NCI-H774 (cell line): ENCODE measurements at places on chromosomes 7 and 10.

GRCh38 chr7:101717628-101718357 is 88.7 kb upstream of the MYL10 start:
- no peak for DNase-seq

- DNase-seq = peak; percentile 39
Observed at GRCh38 chr10:68550747-68551411, 9.3 kb upstream of the TET1 start.

DNA sequence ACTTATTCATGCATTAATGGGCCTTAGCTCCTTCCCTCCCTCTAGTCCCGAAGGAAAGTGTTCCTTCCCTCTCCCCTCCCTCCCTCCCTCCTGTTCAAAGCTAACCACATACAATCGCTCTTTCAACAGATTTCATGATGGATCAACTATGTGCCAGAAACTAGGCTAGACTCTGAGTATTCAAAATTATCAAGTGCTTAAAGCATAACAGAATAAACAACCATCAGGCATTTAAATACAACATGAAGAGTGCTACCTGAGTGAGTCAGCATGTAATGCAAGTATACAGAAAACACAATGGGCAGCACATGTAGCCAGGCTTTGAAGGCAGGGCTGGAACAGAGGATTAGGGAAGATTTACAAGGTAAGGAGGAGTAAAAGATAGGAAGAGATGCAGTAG is 11.3 kb downstream of the CHCHD3 start:
- peak; percentile 19 for DNase-seq

DNA sequence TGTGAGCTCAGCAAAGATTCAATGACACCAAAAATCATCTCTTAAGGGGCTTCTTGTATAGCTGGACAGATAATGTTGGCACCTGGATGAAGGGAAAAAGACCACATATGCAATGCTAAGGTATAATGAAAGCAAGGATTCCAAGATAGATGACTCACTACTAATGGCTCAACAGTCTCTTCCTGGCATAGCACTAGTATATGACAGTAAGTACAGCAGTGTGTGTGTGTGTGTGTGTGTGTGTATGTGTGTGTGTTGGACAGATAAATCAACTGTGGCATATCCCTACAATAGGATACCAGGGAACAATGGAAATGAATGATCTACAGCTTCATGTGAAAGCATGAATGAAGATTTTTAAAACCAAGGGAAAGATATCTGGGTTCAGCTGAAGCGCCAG is 257.1 kb downstream of the SFMBT2 start:
- DNase-seq = no peak

- DNase-seq = no peak
Observed at GRCh38 chr7:47634273-47634672, 52.4 kb upstream of the TNS3 start.

GRCh38 chr7:141654551-141654950 is 47.4 kb downstream of the DENND11 start:
- peak; percentile 66 for DNase-seq

- no peak for DNase-seq
Observed at GRCh38 chr10:117534321-117535297, 7.9 kb upstream of the EMX2 start.

DNA sequence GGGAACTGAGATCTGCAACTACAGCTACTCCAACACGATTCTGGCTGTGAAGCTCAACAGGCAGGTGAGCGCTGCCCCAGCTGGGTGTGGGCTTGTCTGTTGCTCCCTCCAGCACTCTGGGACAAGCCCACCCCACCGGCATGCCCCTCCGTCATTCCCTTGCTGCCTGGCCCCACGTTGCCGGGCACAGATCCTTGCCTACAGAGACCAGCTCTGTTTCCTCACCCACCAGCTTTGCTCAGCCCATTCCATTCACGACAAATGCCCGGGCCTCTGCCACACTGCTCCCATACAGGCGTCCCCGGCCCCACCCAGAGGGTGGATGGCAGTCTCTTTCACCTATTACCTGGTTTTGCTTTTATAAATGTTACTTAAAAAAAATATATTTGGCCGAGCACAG is 24.6 kb downstream of the WIPI2 start:
- DNase-seq = no peak

GRCh38 chr7:33040803-33041516 is 21.6 kb downstream of the NT5C3A start:
- DNase-seq = no peak

DNA sequence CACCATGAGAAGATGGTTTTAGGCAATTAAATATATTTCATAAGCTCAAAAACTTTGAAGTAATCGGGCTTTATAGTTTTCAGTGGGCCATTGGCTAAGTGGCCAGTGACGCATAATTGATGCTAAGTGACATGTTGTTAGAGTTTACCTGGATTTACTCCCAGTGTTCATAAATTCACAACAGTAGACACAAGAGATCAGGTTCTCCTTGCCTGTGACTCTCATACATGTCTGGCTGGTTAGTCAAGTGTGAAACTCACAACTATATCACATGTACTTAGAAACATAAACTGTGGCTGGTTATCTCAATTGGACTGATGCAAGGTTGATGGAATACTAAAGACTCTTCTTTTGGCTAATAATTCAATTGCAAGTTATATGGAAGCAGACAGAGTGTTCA is 26.2 kb downstream of the ASB15 start:
- DNase-seq = no peak

DNA sequence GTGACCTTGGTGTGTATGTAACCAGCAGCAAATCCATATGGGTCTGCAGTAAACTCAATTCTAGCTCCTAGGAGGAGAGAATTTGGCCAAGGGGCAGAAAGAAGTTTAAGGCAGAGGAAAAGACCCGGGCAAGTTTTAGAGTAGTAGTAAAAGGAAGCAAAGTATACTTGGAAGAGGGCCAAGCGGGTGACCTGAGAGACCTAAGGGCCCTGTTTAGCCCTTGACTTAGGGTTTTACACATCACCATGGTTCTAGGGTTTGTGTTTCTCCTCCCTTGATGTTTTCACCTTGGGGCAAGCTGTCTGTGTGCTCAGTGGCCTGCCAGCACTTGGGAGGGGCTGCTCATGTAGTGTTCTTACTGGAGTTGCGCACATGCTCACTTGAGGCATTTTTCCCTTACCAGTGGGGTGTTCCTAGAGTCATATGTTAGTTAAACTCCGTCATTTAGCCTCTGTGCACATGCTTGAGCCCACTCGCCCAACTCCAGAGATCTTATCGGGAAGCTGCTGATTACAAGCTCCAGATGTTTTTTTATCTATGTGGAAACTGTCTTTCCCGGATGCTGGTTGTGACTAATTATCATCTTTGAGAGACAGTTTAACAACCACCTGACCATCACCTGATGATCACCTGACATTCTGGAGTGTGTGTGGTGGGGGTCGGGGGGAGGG is 137.6 kb upstream of the PRSS1 start:
- no peak for DNase-seq

DNA sequence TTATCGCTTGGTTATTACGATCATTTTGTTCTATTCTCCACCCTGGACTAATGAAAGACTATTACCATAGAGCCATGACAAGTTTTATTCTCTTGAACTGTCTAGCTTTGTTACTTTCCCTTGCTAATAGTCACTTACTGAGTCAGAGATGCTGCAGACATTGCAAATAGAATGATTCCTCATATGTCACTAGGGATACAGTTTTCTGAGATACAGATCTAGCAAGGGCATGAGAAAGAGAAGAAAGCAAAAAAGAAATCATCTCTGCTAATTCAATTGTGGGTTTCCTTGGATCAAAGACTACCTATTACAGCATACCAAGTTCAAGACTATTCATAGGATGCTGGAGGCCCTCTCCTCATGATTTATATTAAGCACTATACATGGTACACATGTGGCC is 204.3 kb downstream of the MBL2 start:
- DNase-seq = no peak

DNA sequence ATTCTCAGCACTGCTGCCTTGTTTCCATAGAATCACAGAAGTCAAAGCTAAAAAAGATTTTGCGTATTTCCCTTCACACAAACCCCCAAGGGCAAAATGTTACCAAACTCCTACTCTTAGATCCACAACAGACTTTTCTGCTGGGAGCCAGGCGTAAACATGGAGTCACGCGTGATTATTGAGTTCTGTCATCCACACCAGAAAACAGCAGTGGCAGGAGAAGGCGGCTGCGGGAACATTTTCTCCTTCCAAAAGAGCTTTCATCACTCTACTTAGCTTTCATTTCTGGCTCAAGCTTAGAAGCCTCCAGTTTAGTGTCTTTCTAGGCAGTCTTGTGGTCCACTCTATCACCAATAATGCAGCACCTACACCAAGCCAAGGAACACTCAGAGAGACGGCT is 712.9 kb upstream of the NRP1 start:
- DNase-seq = no peak

DNA sequence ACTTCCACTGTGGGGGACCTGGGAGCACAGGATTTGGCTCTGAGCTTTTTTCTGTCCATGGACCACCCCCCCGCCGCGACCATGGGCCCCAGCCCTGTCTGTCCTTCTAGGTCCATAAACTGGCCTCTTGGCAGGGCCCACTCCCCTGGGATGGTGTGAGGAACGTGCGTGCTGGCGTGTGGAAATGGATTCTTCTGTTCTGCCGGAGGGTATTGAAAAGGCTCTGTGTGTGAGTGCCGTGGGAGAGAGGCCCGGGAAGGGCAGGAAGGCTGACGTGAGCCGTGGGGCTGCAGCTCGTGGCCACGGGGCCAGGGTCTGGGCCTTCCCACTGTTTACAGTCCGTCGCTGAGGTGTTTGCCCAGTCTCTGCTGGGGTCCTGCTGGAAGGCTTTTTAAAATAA is 123.7 kb downstream of the GRK5 start:
- no peak for DNase-seq

DNA sequence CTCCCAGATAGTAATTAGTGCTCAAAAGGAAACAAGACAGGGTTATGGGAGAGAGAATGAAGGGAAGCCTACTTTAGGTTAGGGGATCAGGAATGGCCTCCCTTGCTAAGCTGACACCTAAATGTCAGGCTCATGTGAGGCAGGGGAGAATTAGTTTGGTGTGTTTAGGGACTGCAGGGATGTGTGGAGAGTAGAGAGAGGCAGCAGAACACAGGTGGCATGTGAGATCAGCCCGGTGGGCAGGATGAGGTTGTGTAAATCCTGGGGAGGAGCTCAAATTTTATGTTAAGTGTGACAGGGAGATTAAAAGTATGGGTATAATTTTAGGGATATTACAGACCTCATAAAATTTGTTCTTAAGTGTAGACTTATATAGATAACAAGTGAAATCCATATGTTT is 56.2 kb upstream of the ZNF438 start:
- DNase-seq = no peak

DNA sequence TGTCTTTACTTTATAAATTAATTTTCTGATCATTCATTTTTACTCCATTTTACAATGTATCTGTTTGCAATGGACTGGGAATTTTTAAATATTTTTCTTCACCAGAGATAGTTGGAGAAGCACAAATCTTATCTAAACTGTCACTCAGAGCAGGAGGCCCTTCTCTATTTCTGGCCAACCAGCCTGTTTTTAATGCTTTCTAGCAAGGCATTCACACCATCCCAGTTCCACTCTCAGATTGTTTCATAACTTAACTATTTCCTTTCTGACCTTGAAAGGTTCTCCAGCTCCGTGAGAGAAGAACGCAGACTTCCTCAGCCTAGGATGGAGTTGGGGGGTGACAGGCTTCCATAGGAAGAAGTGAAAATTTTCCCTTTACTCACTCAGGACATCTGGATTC is 155.8 kb downstream of the SKIDA1 start:
- DNase-seq = no peak
